ENCODE measurements at places on chromosomes 4 and X. TPM values are rescaled to one million over a fixed set of nuclear protein-coding genes. Genes with fewer than 3 reads are reported as not detected.

- DNase-seq = no peak
Measured at GRCh38 chr4:108166038-108166437, 2.7 kb downstream of the LEF1 start.

DNA sequence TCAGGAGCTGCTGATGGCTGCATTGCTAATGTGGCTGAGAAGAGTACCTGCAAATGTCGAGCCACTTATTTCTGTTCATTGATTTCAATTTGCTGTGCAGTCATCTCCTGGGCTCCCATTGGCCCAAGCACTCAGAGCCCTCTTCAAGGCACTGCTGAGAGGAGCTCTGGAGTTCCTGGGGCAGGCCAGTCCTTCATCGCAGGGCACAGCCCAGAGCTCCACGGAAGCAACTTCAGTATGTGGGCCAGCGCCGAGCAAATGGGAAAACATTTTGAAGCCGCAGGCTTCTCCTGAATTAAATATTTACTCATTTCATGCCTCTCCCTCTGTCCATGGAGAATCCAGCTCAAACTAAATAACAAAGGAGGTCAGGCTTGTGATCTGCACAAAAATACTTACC is 383.3 kb downstream of the BCOR start:
- no peak for DNase-seq

DNA sequence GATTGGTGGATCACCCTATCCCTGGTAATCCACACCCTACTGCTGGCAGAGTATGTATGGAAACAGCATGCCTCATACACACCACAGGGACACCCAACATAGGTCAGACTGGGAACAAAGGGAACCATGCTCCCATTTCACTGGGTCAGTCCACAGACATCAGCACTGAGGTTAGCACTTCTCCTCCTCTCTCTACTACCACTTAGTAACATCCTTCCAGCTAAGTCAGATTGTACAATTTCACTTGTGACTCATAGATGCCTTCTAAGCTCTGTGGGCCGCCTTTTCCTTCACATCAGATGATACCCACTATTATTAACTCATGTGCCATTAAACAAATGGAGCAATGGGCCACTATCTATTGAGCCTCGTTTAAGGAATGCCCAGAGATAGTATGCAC is 15.5 kb upstream of the ZXDA start:
- no peak for DNase-seq

GRCh38 chr4:116272336-116272735 is 813.0 kb downstream of the TRAM1L1 start:
- DNase-seq = no peak

GAGE12J gene
- not detected for polyA plus RNA-seq

RLIM gene
- polyA plus RNA-seq = 25.0 TPM

DNA sequence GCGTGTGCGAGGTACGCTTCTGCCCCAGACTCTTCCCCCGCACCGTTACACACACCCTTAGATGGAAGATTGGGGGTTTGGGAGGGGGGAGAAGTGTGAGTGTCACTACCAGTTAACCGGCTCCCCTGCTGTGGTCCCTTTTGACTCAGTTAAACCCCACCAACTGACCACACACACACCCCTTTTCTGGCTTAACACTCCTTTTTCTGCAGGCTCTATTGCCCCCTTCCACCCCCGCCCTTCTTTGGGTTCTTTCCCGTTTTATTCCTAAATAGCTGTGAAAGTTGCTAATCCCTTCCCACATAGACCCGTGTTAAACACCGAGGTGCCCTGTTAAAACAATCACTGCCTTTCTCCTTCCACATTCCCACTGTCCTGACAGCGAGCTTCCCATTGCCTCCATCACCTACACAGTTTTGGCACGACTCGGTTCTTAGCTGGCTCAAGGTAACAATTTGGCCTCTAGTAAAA is 3.7 kb upstream of the NR3C2 start:
- no peak for DNase-seq

TGIF2LX gene
- polyA plus RNA-seq = not detected

SFRP2 gene
- not detected for polyA plus RNA-seq

SYTL4 gene
- polyA plus RNA-seq = 5.3 TPM

DNA sequence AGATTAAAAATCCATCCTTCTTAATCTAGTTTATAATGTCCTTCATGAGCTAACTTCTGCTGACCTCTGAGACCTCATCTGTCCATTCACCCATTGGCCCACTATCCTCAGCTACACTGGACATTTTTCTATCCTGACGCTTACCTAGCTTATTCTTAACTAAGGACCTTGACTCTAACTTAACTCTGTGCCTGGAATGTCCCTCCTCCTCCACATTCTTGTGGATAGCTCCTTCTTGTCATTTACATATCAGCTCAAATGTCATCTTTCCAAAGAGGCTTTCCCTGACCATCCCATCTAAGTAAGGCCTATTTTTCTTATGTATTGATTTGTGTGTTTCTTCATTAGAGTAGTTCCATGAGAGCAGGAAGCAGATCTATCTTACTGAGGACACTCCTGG is 54.7 kb downstream of the ATXN3L start:
- DNase-seq = no peak

- no peak for DNase-seq
Measured at GRCh38 chr4:95158626-95159025, 390.1 kb downstream of the UNC5C start.

EVC gene
- polyA plus RNA-seq = 11.5 TPM

DNA sequence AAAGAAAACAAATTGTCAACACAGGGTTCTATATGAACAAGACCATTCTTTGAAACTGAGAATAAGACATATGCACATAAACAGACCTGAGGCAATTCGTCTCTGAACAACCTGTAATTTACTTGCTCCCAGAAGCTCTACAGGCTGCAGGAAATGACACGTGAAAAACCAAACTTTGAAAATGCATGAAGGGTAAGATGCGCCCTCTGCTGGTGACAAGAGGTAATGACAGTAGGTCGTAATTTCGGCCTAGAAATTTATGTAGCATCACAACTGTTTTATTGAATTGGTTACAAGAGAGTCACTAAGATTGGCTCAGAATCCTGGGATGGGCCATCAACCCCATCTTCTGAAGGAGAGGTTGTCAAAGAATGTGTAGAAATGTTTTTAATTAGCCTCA is 276.5 kb downstream of the PPP4R3C start:
- no peak for DNase-seq

GRCh38 chr4:48914311-48914710 is 7.7 kb upstream of the OCIAD2 start:
- DNase-seq = no peak

MAGEE2 gene
- polyA plus RNA-seq = not detected

ACOX3 gene
- 10.2 TPM for polyA plus RNA-seq

- no peak for DNase-seq
Measured at GRCh38 chrX:22128961-22129360, 96.8 kb downstream of the PHEX start.

DNA sequence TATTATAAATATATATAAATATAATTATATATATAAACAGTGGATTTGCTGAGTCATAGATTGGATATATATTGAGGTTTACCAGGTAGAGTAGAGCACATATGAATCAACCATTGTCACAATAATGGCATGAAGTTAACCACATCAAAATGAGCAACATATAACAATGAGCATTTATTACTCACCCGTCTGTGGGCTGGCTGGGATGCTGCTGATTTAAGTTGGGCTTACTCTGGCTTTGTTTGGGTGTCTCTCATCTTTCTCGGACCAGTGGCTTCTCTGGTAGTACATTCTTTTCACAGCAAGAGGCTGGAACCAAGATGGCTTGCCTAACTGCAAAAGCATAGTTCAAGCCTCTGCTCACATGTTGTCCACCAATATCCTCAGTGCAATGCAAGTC is 111.7 kb upstream of the TAPT1 start:
- DNase-seq = no peak

FAM120C gene
- 4.7 TPM for polyA plus RNA-seq

DNA sequence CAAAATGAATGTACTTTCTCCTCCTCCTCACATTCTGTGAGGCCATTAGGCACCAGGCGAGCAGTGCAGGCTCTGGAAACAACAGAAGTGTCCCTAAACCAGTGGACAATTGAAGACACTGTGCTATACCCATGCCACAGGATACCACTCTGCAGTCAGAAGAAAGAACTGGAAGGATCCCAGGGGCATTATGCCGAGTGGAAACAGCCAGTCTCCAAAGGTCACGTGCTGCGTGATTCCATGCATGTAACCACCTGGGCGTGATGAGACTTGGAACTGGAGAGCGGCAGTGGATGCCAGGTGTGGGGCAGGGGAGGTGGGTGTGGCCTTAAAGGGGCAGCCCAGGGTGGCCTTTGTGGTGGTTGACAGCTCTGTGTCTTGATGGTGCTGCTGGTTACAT is 139.4 kb downstream of the EVC2 start:
- no peak for DNase-seq

BRS3 gene
- not detected for polyA plus RNA-seq

DNA sequence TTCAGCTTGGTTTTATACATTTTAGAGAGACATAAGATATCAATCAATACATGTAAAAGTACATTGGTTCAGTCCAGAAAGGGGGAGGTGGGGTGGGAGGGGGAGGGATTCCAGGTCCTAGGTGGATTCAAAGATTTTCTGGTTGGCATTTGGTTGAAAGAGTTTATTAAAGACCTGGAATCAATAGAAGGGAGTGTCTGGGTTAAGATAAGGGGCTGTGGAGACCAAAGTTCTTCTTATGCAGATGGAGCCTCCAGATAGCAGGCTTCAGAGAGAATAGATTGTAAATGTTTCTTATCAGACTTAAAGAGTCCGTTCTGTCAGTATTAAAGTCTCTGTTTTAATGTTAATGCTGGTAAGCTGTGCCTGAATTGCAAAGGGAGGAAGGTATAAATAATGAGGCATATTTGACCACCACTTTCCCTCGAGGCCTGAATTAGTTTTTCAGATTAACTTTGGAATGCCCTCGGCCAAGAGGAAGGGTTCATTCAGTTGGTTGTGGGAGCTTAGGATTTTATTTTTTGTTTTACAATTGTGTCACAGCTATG is 169.9 kb downstream of the AASDH start:
- no peak for DNase-seq

- DNase-seq = no peak
Measured at GRCh38 chr4:6271701-6272465, 2.2 kb downstream of the WFS1 start.

CACNA1F gene
- not detected for polyA plus RNA-seq

- no peak for DNase-seq
Measured at GRCh38 chr4:176641237-176641636, 151.5 kb downstream of the VEGFC start.

- no peak for DNase-seq
Measured at GRCh38 chrX:154308108-154308946, 12.7 kb downstream of the TKTL1 start.

DNA sequence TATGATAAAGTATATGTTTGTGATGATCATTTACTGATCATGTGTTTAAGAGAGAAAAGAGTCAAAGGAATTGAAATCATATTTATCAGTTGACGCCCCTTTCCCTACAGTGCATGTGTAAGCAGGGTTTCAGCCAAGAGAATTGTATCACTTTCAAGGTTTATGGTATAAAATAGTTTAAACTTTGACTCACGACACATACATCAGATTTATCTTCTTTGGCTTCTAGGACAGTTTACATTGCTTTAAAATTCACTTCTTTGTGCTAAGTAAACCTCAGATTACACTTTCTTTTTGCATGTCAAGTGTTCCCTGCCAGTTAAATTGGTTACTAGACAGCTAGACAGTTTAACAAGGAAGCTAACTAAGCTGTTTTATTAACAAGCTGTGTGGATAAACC is 86.3 kb upstream of the MYOZ2 start:
- no peak for DNase-seq

- DNase-seq = no peak
Measured at GRCh38 chr4:74878323-74878722, 54.6 kb upstream of the PARM1 start.

MAGEA11 gene
- polyA plus RNA-seq = not detected

FAM9C gene
- 0.04 TPM for polyA plus RNA-seq

ACOT9 gene
- 62.5 TPM for polyA plus RNA-seq

- no peak for DNase-seq
Measured at GRCh38 chr4:185735866-185736400, 76.1 kb downstream of the SORBS2 start.

IQSEC2 gene
- 9.1 TPM for polyA plus RNA-seq

Data from AG04450 (cell line).